CD4-positive, alpha-beta T cell treated with Interleukin-15 for 4 hours (primary cell): ENCODE measurements at places on chromosomes 1 and 21.
A peak's percentile ranks its signal among the peaks of the same experiment; 100 is the strongest.

- DNase-seq, result no peak
Observed at GRCh38 chr1:227320476-227320875, 2.2 kb upstream of the CDC42BPA start.

GRCh38 chr1:212293579-212293978 is 8.4 kb downstream of the PPP2R5A start:
- DNase-seq, result no peak

- no peak for DNase-seq
Observed at GRCh38 chr21:46503922-46504550, 45.3 kb downstream of the DIP2A start.

DNA sequence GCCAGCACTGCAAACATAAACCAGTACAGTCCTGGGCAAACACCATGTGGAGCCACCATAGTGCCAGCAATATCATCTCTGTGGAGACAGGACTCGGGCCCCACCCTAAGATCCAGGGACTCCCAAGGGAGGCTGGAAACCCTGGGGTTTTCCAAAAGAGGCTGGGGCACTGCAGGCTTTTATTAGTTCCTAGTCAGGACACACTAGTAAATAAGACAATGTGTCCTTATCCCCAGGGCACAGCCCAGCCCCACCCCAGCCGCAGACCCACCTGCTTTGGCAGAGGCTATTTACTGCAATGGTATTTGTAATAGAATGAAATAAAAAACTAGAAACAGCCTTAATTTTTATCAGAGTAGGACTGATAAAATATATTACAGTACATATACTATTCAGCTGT is 486 bp upstream of the GJB3 start:
- no peak for DNase-seq

GRCh38 chr1:166814611-166815010 is 24.7 kb upstream of the POGK start:
- no peak for DNase-seq

GRCh38 chr1:223011505-223011856 is 131.6 kb downstream of the TLR5 start:
- DNase-seq, result no peak

- no peak for DNase-seq
Observed at GRCh38 chr1:227855687-227856086, 40.2 kb downstream of the PRSS38 start.

- DNase-seq, result no peak
Observed at GRCh38 chr21:36260802-36261201, 59.2 kb upstream of the MORC3 start.

DNA sequence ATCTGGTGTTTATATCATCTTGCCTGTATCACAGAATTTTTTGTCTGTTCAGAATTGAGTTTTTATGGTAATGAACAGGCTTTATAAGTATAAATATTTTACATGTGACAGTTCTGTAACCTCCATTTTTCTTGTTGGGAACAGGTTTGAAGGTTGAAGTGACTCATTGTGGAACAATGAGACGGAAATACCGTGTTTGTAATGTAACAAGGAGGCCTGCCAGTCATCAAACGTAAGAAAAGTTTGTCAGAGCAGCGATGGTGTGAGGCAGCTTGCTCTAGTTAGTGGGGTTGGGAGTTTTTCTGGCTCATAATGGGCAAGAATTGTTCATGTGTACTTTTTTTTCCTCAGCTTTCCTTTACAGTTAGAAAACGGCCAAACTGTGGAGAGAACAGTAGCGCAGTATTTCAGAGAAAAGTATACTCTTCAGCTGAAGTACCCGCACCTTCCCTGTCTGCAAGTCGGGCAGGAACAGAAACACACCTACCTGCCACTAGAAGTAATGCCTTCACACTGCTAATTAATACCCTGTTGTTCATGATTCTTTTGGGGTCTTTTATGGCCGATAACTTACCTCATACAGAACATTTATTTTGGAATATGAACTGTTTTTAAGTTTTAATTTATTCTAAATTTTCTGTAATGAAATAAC is 75.2 kb upstream of the TEKT2 start:
- no peak for DNase-seq

DNA sequence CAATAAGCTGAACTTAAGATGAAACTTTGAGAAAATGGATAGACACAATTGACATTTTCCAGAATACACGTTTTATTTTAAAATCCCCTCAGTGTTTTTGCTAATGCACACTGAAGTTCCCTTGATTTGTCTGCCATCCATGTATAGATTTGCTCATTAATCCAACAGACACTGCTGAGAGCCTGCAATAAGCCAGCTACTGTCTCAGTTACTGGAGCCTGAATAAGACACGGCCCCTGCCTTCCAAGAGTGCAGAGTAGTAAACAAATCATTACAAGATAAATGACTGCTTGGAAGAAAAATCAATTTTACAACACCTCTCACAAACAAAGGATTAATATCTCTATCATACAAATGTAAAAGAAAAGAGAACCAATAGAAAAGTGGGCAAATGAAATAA is 130.1 kb downstream of the TLR5 start:
- no peak for DNase-seq

DNA sequence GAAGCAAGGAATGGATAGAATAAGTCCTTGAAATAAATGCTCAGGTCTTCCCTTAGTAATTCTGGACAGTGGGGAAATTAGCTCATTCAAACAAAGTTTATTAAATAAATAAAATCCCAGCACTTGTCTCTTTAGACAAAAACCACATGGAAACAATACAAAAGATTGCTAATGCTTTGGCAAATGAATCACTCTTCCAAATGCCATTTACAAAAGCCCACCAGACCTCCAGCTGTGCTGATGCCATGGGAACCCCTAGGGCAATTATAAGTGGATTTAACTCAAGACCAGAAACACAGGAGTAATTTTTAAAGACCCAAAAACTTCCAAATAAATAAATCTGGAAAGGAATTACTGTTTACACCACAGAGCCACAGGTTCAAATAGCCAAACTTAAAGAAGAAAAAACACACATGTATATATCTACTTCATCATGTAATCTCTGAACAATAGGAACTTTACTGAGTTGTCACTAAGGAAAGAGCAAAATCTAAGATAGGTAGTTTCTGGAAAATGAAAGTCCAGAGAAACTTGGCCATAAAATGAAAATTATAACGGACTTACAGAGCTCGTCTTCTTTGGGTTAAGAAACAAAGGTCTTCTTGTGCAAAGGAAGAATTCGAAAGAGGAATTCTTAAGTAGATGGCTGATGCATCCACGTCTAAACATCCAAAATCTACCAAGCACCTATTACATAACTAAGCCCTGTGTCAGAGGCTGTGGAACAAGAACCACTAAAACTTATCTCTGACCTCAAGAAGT is 399.4 kb downstream of the SMYD3 start:
- DNase-seq, result no peak

- DNase-seq, result no peak
Observed at GRCh38 chr1:37556712-37557196, at the start of gene DNALI1. Gene DNALI1 (plus strand): TSS chr1:37556940. CDS start chr1:37556995, 55 bp downstream.

DNA sequence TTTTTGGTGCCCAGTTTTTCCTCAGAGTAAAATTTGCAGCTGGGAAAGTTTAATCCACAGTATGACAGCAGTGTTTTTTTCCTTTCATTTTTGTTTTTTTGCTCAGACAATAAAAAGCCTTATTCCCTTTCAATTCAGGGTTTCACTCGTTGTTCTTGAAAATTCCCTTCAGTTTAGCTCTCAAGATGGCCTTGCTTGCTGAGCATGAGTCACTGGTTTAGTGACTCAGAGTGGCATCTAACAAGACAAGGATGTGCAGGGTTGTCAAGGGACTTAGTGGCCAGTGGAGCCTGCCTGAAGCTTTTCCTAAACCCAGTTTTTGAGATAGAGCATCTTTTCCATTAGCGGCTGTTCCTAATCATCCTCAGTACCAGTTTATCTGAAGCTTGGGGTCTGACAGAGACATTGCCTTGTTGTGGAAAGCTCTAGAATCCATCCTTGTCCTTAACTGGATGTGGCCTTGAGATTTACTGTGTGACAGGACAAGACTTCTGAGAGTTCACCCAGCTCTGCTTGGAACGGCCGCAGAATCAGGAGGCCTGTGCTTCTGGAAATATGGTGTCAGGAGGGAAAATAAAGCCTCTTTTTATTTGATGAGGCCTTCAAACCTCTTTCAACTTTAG is 48.4 kb upstream of the DNAJC6 start:
- no peak for DNase-seq

DNA sequence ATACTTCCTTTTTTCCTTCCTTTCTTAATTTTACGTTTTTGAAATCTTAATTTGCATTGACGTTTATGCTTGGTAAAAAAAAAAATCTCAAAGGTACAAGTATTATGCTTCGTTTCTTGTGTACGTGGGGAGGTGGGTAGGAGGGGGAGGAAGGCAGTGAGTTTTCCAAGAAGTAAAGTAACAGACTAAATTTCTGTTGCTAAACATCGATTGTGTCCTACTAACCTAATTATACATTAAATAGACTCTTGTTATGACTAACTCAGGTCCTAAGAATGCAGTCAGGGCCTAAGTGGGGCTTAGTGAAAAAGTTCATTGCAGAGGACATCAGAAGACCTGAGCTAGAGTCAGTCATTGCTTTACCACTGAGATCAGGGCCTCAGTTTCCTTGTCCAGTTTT is 17.5 kb downstream of the NEK7 start:
- peak; percentile 47 for DNase-seq

DNA sequence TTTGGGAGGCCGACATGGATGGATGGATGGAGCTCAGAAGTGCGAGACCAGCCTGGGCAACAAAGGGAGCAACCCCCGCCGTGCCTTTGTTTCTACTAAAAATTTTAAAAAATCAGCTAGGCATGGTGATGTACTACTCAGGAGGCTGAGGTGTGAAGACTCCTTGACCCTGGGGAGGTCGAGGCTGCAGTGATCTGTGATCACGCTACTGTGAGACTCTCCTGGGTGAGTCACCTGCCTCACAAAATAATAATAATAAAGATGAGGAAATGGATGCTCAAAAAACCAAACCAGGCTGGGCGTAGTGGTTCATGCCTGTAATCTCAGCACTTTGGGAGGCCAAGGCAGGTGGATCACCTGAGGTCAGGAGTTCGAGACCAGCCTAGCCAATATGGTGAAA is 19.2 kb downstream of the DSTYK start:
- no peak for DNase-seq

- DNase-seq, result no peak
Observed at GRCh38 chr1:206037581-206037980, 13.9 kb upstream of the CTSE start.
